Activated CD8-positive, alpha-beta memory T cell treated with anti-CD3 and anti-CD28 coated beads for 48 hours (primary cell): ENCODE measurements at places on chromosomes 5 and 9.

DNA sequence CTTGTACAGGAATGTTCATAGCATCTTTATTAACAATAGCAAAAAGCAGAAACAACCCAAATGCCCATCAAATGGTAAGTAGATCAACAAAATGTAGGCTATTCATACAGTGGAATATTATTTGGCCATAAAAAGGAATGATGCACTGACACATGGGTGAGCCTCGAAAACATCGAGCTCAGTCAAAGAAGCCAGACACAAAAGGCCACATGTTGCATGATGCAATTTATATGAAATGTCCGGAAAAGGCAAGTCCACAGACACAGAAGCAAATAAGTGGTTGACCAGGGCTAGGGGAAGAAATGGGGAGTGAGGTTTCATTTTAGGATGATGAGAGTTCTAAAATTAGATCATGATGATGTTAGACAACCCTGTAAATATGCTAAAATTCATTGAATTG is 16.5 kb upstream of the SLC2A8 start:
- no peak for DNase-seq

DNA sequence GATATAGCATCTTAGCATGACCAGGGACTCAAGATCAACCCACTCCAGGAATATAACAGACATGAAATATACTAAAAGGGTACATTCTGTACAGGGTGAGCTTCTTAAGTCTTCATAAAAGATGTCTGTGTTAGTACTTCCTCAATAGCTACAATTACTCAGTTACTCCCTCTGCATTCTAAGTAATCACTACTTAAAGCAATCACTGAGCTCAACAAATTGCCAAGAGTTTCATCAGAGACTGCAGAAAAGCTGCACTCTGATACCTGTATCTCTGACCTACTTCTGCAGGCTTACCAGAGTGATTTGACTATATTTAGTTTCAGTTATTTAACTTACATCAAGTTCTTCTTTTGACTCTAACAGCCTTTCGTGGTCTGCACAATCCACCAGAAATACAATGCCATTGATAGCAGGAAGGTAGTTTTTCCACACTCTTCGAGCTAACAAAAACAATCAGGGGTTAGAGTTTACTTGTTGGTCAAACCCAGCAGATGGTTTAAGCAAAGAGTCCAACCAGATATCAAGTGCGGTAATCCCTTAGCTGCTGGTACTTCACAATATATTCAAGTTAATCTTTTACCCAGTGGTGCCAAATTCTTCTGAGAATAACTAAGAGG is 23.3 kb downstream of the SAR1B start:
- DNase-seq = no peak

DNA sequence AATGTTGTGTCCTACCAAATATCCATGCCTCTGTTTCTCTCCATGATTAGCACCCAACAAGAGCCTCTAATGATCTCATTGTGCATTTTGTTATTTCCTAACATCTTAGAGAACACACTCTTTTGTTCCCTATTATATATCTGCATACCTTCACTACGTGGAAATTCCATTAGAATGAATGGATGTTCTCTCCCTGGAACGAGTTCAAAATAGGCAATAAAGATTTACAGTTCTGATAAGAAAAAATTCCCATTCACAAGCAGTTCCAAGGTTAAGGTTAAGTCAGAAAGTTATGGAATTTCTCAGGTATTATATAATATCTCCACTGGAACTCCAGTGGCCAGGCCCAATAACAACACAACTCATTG is 83.7 kb downstream of the TRPM6 start:
- DNase-seq = no peak

DNA sequence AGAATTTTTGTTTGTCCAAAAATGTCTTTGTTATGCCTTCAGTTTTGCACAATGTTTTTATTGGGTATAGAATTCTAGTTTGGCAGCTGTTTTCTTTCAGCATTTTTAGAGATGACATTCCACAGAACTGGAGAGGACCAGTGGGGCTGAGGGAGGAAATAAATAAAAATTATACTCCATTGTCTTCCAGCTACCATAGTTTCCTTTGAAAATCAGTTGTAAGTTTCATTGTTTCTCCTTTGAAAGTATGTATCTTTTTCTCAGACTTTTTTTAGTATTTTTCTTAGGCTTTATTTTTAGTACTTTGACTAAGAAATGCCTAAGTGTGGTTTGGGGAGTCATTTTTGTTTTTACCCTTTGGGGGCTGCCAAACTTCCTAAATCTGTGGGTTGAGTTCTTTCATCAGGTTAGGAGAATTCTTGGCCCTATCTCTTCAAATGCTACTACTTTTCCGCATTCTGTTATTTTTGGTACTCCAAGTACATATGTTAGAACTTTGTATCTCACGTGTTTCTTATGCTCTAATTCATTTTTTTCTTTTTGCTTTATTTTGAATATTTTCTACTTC is 15.2 kb upstream of the FBLL1 start:
- DNase-seq = no peak

DNA sequence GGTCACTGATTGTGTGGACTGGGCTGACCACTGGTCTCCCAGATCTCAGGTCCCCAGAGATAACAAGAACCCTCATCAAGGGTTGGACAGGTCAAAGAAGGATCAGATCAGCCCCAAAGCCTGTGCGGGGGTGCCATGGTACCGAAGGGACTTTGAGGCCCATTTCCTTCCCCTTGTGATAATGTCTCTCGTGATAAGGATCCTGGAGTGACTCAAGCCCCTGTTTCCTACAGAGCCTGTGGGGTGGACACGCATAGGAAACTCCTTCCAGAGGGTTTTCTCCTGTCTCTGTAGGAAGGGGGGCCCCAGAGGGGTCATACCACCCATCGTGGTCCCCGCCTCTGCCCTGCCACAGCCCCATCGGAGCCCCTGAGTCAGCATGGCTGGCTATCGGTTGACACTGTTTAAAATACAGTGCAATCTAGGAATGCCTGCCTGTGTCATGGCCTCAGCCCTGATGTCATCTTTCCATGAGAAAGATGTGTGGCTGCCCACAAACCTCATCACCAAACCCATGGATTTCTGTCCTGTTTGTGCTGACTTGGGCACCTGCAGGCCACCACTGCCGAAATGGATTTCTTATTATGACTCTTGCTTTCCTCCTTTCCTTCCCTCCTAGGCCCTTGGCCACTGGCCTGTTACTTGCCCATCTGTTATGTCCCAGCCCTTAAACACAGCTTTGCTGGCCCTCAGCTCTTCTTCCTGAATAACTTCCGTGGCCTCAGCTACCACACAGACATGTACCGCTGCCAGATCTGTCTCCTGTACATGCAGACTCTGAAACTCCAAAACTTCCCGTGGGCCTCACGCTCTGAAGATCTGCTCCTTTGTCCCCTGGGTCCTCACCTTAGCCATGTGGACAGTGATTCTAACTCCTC is 2.9 kb upstream of the CSF2 start:
- no peak for DNase-seq

DNA sequence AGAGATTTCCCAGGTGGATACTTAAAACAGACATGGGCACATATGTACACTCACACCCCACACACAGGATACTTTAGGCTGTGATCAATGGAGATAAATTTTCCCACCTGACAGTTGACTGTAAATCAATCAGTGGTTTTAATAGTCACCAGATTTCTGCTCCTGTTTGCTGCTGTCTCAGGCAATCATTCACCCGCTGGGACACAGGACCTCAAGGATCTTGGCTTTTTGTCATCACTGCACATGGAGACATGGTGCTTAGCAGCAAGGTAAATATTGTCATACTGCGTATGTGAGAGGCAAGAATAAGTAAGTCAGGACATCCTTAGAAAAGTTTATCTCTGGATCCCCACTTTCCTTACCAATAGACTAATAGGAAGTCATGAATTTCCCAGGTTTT is 60.8 kb upstream of the KLF9 start:
- no peak for DNase-seq

- no peak for DNase-seq
These were observed 304.0 kb downstream of the PJA2 start for GRCh38 chr5:109105631-109106267.

- DNase-seq = no peak
These were observed 21.3 kb downstream of the MRPL36 start for GRCh38 chr5:1778138-1779020.

GRCh38 chr5:170360709-170361108 is 28.5 kb downstream of the KCNMB1 start:
- no peak for DNase-seq

GRCh38 chr9:102035929-102036328 is 297.5 kb upstream of the GRIN3A start:
- no peak for DNase-seq

- DNase-seq = no peak
These were observed 56.4 kb upstream of the UBAC1 start for GRCh38 chr9:136017289-136018190.

GRCh38 chr9:87086221-87086818 is 139.0 kb upstream of the GAS1 start:
- no peak for DNase-seq

GRCh38 chr5:23476580-23476979 is 30.8 kb upstream of the PRDM9 start:
- DNase-seq = no peak

DNA sequence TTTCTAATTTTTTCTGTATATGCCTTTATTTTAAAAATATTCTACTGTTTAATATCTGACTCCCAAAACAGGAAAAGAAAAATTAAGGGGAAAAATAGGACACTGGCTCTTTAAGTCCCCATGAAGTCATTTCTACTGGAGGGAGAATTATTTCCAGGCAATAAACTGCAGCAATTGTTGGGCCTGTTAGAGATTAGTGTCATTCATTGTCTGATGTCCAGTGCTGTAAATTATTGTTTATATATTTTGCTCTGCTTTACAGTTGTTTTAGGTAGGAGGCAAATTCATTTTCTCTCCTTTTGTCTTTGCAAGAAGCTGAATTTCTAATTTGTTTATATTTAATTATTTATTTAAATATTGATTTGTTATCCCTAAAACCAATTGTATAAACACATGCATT is 906.0 kb upstream of the CDH10 start:
- no peak for DNase-seq

GRCh38 chr5:157994906-157995519 is 136.1 kb upstream of the CLINT1 start:
- peak; percentile 6 for DNase-seq

GRCh38 chr9:18379073-18379811 is 94.7 kb upstream of the ADAMTSL1 start:
- DNase-seq = no peak

- no peak for DNase-seq
These were observed 70.9 kb downstream of the LMNB1 start for GRCh38 chr5:126847826-126848251.

GRCh38 chr9:99090336-99091130 is 14.4 kb upstream of the TGFBR1 start:
- DNase-seq = no peak

DNA sequence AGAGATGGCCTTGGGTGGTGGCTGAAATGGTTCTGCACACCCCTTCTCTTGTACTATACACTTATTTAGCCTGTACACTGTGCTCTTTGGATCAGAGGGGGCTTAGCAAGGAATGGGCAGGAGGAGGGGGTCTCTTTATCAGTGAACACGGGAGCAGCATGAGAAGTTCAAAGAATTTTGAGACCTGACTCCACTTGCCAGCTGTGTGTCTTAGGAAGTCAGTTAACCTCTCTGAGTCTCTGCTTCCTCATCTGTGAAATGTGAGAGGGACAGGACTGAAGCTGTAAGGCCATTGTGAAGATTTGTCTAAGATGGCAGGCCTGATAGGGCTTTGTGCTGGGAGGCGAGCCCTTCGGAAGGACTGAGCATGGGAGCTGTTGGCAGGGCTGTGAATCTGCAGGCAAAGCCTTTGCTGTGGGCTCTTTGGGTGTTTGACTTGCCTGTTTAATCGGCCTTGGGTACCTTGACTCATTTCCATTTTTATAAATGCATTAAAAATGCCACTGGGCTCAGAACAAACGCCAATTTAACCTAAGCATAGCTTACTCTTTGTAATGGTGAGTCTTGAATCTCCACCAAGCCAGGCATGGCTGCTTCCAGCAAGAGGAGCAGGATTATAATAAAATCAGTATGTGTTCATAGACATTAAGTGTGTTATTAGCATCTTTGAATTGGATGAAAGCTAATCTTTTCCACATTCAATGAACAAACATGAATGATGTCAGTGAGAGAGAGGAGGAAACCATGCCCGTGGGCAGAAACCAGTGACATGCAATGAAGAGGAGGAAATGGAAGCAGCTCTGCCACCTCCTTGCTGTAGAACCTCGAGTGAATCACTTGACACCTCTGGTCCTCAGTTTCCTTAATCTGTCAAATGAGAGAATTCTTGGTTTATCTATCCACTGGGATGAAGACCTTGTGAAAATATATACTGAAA is 89.4 kb downstream of the MACROH2A1 start:
- no peak for DNase-seq

DNA sequence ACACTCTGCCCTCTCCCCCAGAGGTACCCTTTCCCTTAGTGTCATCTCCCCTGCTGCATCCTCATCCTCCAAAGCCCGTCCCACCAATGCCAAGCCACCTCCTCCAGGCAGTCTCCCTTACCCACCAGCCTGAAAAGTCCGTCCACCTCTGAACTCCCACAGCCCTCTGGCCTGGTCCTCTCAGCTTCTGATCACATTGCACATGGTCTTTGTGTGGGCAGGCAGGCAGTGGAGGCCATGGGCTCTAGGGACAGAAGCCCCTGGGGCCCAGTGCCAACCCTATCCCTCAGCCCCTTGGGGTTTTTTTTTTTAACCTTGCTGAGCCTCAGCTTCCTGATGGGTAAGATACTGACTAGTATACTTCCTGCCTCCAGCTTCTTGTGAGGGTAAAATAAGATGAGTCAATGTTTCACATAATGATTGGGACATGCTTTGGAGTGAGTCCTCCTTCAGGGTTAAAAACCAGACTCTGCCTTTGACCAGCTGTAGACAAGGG is 19.4 kb downstream of the CSF1R start:
- no peak for DNase-seq

- DNase-seq = no peak
These were observed 5.6 kb upstream of the RFK start for GRCh38 chr9:76399856-76400255.

DNA sequence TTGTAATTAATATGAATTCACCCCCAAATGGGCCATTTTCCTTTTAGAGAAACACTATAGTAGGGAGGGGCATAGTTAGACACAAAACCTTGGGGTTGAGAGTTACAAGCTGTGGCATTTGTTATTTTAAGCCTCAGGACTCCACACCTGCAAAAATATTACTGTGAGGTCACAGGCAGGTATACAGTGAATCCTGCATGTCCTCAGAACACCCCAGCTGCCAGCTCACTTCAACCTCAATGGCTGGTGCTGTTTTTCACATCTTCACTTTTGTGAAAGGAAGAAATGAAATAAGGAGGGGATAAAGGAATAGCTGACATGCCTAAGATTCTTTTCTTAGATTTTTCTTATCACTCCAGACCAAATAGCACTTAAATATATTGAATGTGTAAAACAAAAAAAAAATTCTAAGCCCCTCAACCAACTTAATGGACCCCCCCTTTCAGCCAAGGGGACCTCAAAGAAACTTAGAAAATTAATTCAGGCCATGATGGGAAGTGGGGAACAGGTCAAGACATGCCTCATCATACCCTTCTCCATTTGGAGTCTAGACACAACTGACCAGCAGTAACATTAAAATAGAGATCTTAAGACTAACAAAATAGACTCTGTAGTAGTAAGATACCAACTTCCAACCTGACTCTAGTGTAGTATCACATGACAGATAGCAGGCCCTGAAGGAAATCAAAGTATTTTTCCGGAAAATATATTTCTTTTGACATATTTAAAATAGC is 9.2 kb downstream of the C9orf85 start:
- no peak for DNase-seq
